ENCODE measurements at places on chromosomes 3 and 15.

DNA sequence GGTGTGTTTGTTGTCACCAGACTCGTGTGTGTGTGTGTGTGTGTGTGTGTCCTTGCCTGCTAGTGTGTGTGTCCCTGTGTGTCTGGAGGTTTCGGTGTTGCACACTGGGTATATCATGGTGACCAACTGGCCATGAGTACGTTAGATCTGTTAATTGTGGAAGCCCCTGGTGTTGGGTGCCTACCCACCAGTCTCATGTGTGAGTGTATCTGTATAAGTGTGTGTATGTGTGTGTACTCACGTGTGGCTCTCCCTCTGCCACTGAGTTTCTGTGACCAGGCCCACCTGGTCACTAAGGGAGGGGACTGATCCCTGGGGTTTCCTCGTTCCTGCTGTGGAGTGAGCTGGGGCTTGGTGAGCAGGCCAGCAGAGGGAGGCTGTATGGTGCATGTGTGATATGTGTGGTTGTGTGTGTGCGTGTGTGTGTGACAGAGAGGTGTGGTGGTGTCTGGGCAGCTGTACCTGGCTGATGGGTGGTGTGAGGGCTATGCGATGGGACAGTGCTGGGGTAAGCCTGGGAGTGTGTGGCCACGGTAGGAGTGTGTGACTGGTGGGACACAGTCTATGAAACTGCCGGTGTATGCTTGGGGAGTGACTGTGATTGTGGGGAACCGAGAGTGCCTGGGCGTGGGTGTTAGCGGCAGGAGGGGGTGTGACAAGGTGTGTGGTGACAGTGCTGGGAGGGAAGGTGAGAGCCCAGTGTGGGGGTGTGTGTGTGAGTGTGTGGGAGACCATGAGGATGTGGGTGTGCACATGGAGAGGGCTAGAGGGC, 1.8 kb downstream of the PRKCD start:
- DNase-seq: no peak

DNA sequence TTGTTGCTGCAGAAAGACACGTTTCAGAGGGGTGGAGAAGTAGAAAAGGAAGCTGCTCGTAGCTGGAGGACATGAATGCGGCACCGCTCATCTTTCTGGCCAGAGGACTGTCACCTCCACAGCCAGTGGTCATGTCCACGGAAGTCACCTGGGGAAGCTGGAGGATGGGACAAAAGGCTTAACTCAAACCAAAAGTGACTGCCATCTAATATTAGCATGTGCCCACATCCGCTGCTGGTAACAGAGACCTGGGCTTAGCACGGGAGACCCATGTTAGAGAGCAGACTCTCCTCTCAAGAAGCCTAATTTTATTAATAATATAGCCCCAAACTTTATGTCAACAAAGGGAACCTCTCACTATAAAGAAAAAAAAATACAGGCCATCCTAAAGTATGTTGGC, 5.9 kb downstream of the MEX3B start:
- no peak for DNase-seq

DNA sequence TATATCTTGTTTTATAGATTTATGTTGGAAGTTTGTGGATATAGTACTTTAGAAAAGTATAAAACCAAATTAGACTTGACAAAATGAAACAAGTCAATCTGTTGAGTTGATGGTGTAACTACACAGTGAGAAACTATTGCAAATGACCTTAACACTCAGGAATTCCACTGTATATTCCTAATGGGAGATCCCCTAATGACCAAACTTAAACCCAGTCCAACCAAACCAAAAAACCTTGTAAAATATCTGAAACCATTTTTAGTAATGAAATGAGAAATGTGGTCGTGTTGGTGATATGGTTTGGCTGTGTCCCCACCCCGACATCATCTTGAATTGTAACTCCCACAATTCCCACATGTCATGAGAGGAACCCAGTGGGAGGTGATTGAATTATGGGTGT, 31.9 kb upstream of the ATP13A3 start:
- DNase-seq: no peak

DNA sequence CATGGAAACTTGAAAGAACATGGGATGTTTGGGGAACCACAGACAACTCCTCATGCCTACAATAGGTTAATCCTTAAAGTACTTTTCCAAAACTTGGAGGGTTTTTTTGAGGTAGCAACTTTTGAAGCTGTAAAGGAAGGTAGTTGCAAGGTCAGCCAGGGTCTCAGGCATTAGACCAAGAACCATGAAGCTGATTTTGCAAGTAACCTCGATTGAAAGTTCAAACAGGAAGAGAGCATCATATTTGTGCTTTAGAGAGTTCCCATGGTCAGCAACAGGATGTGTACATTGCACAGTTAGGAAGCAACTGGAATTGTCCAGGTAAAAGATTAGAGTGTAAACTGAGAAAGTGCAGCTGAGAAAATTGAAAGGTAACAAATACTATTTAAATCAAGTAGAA, 199.8 kb upstream of the NR2F2 start:
- DNase-seq: no peak

GRCh38 chr3:14647976-14648955, 3.3 kb upstream of the CCDC174 start:
- DNase-seq: no peak

- no peak for DNase-seq
These were observed 10.8 kb downstream of the DAPK2 start for GRCh38 chr15:64035525-64035924.

- DNase-seq: no peak
These were observed 24.8 kb upstream of the MBNL1 start for GRCh38 chr3:152243721-152244516.

GRCh38 chr3:138361561-138361971, 13.2 kb downstream of the MRAS start:
- no peak for DNase-seq

- no peak for DNase-seq
These were observed 4.7 kb upstream of the KPNA4 start for GRCh38 chr3:160569894-160570652.

- DNase-seq: no peak
These were observed 520 bp downstream of the TMEM42 start for GRCh38 chr3:44862226-44862637.

DNA sequence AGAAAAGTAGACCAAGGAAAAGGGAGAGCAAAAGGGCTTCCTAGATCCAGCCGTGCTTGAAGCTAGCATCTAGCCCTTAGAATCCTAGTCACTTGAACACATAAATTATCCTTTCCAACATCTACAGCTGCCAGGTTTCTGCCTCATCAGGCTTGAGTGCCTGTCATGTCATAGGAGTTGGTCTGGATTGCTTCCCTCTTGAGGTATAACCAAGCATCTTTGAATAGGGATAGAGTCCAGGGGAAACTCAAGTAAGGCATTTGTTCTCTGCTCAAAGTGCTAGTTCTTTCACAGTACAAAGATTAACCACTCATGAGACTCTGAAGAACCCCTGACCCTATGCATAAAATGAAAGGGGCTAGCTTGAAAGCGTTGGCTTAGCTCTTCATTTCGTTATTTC, 72.3 kb downstream of the SLCO3A1 start:
- no peak for DNase-seq
